Gastrocnemius medialis (tissue), 4 donors: ENCODE measurements at places on chromosomes 12 and 14. TPM values are rescaled to one million over a fixed set of nuclear protein-coding genes. Genes with fewer than 3 reads are reported as not detected.

DNA sequence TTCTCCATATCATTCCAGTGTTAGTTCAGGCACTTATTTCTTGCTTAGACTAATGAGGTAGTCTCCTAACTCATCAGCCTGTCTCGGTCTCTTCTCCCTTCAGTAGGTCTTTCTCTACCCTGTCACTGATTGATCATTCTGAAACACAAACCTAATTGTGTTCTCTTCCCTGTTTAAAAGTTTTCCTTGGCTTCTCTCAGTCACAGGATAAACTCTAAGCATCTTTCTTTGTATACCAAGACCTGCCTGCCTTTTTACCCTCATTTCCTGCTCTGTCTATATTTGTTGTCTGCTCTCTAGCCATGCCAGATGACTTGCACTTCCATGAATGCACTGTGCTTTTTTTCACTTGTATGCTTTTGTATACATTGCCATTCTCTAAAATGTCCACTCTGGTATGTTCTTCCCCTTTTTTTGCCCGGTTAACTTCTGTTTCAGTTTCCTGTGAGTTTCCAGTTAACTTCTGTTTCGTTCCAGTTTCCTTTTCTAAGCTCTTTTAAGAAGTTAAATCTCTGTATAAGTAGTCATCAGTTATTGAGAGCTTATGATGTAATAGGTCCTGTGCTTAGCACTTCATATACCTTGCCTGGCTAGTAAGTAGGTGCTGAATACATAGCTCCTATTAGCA lies 12.8 kb downstream of the DIP2B start:
- peaks cover 34% of the 10 kb centered on the region for H3K4me1 ChIP-seq
- H3K27me3 ChIP-seq = no peaks in the 10 kb centered on the region
- no peak overlapping the region for H3K4me3 ChIP-seq
- H3K27ac ChIP-seq = peak overlapping the region; percentile 49

DNA sequence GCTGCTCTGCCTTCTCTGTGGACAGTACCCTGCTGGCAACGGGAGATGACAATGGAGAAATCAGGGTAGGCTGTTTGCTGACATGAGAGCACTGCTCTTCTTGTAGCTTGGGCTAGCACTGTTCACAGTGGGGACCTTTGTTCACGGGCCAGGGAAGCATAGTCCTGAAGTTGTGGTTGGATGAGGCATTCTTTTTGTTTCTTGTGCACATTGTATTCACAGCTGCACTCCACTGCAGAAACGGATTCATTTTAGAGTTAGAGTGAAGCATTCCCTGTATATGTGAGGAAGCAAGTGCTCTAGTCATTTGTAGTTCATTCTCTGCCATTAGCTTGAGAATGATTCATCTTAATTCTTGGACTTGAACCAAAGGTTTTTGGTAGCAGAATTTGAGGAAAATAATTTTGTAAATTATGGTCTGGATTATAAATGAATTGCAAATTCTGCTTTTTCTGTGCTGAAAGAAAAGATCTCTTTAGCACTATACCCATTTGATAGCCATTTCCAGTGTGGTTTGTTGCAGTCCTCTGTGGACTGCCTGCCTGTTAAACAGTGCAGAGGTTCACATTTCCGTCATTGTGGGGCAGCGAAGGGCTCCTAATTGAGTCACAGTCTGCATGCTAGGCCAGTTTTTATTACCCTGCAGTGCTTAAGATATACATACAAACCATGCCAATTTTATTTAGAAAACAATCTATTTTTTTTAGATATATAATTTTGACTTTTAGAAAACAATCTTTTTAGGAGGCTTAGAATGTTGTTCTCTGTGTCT lies 80.6 kb downstream of the APAF1 start:
- no peaks in the 10 kb centered on the region for H3K27me3 ChIP-seq
- no peak overlapping the region for H3K27ac ChIP-seq
- no peak for DNase-seq
- H3K4me3 ChIP-seq = no peak overlapping the region
- no peaks in the 10 kb centered on the region for H3K4me1 ChIP-seq

DNA sequence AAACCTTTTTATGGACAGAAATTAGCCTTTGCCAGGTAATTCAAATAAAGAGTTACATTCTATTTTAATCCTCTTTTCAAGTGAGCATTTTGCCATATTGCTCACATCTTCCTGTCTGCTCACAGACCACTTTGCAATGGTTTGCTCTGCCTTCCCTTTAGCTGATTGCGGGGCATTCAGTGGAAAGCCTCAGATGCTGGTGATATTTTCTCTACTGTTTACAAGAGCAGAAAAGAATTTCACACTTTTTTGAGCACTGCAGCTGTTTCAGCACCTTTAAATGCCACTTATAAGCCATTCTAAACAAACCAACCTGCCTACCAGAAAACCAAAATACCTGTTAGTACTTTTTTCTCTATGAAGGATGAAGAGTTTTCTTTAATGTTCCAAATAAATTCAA lies 195.7 kb upstream of the LRIG3 start:
- H3K4me3 ChIP-seq = no peak overlapping the region
- no peak for DNase-seq
- no peaks in the 10 kb centered on the region for H3K36me3 ChIP-seq

GRCh38 chr14:104256025-104256424 lies 117.6 kb downstream of the KIF26A start:
- H3K36me3 ChIP-seq = no peaks in the 10 kb centered on the region
- H3K27me3 ChIP-seq = peaks cover 12% of the 10 kb centered on the region
- DNase-seq = no peak
- no peaks in the 10 kb centered on the region for H3K4me1 ChIP-seq
- H3K4me3 ChIP-seq = no peak overlapping the region

PCNX1 gene
- 39.4 TPM for total RNA-seq

GRCh38 chr14:68495101-68496039 lies 297.5 kb downstream of the ZFP36L1 start:
- no peaks in the 10 kb centered on the region for H3K4me1 ChIP-seq
- no peak overlapping the region for H3K4me3 ChIP-seq
- no peak for DNase-seq
- no peaks in the 10 kb centered on the region for H3K36me3 ChIP-seq

DNA sequence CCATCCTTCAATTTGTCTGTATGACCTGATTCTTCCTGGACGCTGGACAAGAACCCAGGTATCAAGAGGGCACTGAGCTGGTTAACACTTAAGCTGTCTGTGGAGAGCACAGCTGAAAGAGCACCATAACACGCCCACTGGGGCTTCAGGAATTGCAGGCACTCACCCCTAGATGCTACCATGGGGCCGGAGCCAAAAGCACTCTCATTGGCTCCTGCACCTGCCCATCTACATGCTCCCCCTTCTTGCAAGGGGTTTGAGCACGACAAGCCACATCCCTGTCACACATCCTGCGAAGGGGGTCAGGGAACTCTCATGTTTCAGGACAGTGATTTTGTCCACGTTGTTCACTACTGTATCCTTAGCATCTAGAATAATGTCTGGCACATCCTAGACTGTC lies 35.1 kb upstream of the TBC1D15 start:
- peaks cover 5% of the 10 kb centered on the region for H3K27me3 ChIP-seq
- no peaks in the 10 kb centered on the region for H3K36me3 ChIP-seq
- H3K4me1 ChIP-seq = no peaks in the 10 kb centered on the region
- H3K4me3 ChIP-seq = no peak overlapping the region

RPS26 gene
- total RNA-seq = 1,648 TPM

DNA sequence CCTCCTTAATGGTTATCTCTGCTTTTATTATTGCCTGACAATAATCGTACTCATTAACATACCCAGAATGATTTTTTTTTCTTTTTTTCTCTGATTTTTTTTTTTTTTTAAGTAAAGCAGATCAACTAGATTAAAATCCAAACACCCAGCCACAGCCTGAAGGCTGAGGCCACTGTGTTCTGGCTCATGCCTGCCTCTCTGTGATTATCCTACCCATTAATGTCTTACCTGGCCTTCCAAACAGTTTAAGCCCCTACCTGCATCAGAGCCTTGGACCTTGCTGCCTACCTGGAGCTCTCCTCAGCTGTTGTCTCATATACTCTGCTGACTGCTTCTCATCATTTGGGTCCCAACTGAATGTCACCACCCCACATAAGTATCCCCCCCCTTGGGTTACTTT lies 6.8 kb upstream of the TMED10 start:
- H3K4me1 ChIP-seq = no peaks in the 10 kb centered on the region
- no peak overlapping the region for H3K4me3 ChIP-seq
- no peak for DNase-seq
- no peaks in the 10 kb centered on the region for H3K36me3 ChIP-seq
- no peak overlapping the region for H3K27ac ChIP-seq

GRCh38 chr12:91529829-91530228 lies 347.2 kb upstream of the DCN start:
- DNase-seq = no peak
- no peaks in the 10 kb centered on the region for H3K27me3 ChIP-seq
- H3K4me3 ChIP-seq = no peak overlapping the region
- no peaks in the 10 kb centered on the region for H3K36me3 ChIP-seq
- H3K27ac ChIP-seq = no peak overlapping the region

DNA sequence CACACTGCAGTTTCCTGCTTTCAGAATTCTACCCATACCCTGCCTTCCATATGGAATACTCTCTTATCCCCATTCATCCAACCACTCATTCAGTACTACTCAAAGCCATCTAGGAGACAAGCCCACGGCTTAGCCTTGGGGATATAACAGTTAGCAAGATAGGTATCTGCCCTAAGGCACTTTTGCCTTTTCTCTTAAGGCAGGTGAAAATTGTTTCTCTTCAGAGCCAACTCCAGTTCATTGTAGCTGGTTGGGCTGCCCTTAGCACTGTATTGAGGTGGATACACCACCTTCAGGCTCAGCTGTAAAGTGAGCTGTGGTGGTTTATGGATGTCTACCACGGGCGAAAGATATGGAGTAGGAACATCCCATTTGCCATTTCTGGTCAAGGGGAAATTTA lies 729.7 kb upstream of the TBX3 start:
- H3K27me3 ChIP-seq = no peaks in the 10 kb centered on the region
- no peak for DNase-seq
- no peak overlapping the region for H3K27ac ChIP-seq
- no peaks in the 10 kb centered on the region for H3K36me3 ChIP-seq

DNA sequence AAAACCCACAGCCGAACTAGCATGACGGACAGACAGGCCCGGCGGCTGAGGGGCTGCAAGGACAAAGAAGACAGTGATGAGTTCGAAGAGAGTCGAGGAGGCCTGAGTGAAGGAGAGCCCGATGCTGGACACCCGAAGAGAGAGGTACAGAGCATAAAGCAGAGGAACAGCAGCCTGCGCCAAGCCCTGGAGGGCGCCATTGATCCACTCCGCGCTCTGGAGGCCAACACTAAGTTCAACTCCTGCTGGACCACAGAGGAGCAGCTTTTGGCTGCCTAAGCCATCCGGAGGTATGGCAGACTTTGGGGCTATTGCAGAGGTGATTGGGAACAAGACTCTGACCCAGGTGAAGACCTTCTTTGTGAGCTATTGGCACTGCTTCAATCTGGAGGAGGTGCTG lies 7.8 kb upstream of the PLXNC1 start:
- H3K36me3 ChIP-seq = no peaks in the 10 kb centered on the region
- no peak overlapping the region for H3K27ac ChIP-seq
- no peak for DNase-seq
- no peak overlapping the region for H3K4me3 ChIP-seq

DNA sequence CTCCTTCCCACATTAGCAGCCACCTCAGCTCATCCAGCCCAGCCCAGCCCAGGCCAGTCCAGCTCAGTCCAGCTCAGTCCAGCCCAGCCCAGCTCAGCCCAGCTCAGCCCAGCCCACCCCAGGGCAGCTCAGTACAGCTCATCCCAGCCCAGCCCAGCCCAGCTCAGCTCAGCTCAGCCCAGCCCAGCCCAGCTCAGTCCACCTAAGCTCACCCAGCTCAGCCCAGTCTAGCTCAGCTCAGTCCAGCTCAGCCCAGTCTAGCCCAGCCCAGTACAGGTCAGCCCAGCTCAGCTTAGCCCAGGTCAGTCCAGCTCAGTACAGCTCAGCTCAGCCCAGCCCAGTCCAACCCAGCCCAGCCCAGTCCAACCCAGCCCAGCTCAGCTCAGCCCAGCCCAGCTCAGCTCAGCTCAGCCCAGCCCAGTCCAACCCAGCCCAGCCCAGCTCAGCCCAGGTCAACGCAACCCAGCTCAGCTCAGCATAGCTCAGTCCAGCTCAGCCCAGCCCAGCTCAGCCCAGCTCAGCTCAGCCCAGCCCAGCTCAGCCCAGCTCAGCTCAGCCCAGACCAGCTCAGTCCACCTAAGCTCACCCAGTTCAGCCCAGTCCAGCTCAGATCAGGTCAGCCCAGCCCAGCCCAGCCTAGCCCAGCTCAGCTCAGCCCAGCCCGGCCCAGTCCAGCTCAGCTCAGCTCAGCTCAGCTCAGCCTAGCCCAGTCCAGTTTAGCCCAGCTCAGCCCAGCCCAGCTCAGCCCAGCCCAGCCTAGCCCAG lies 63.0 kb downstream of the TMEM121 start:
- no peak for DNase-seq
- H3K36me3 ChIP-seq = no peaks in the 10 kb centered on the region
- no peak overlapping the region for H3K27ac ChIP-seq
- no peaks in the 10 kb centered on the region for H3K4me1 ChIP-seq
- H3K27me3 ChIP-seq = no peaks in the 10 kb centered on the region

GRCh38 chr12:63440048-63440447 lies 228.2 kb downstream of the DPY19L2 start:
- H3K4me1 ChIP-seq = no peaks in the 10 kb centered on the region
- H3K27ac ChIP-seq = no peak overlapping the region
- H3K4me3 ChIP-seq = no peak overlapping the region

- H3K4me3 ChIP-seq = no peak overlapping the region
- H3K4me1 ChIP-seq = peaks cover 74% of the 10 kb centered on the region
- no peaks in the 10 kb centered on the region for H3K27me3 ChIP-seq
- H3K36me3 ChIP-seq = no peaks in the 10 kb centered on the region
- peak overlapping the region; percentile 82 for H3K27ac ChIP-seq
Observed at GRCh38 chr12:57262126-57262822, 11.3 kb upstream of the STAC3 start.

CLSTN3 gene
- total RNA-seq = 2.7 TPM

- no peaks in the 10 kb centered on the region for H3K4me1 ChIP-seq
- DNase-seq = no peak
- H3K27ac ChIP-seq = no peak overlapping the region
- no peaks in the 10 kb centered on the region for H3K36me3 ChIP-seq
Observed at GRCh38 chr12:80838024-80838658, 99.6 kb downstream of the LIN7A start.

DNA sequence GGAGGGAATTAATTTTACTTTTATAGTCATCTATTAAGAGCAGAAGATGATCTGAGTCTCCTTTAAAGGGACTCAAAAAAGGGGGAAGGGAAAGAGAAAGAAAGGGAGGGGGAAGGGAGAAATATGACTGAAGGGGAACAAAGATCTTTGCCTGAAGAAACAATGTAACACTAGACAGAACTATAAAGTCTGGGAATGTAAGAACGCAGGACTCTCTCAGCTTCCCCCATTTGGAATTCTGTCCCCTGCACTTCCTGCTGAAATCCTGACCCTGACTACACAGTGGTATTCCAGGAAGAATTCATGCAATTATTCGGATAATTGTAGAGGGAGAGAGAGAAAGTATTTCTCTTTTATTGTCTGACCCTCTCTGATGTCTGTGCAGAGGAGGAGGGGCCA lies 8.6 kb upstream of the HOXC11 start:
- H3K36me3 ChIP-seq = no peaks in the 10 kb centered on the region
- H3K4me1 ChIP-seq = peaks cover 5% of the 10 kb centered on the region
- H3K27ac ChIP-seq = peak overlapping the region; percentile 71
- H3K27me3 ChIP-seq = peaks cover 99% of the 10 kb centered on the region
- no peak for DNase-seq

GRCh38 chr12:91974541-91975085 lies 171.0 kb downstream of the BTG1 start:
- no peaks in the 10 kb centered on the region for H3K4me1 ChIP-seq
- no peaks in the 10 kb centered on the region for H3K36me3 ChIP-seq
- no peaks in the 10 kb centered on the region for H3K27me3 ChIP-seq

- no peaks in the 10 kb centered on the region for H3K36me3 ChIP-seq
- H3K4me1 ChIP-seq = no peaks in the 10 kb centered on the region
- DNase-seq = no peak
- H3K27me3 ChIP-seq = no peaks in the 10 kb centered on the region
- no peak overlapping the region for H3K4me3 ChIP-seq
- no peak overlapping the region for H3K27ac ChIP-seq
Observed at GRCh38 chr12:45601888-45602287, 127.6 kb upstream of the ARID2 start.
